Fibroblast of mammary gland (primary cell): ENCODE measurements at places on chromosomes 12 and 14.

DNA sequence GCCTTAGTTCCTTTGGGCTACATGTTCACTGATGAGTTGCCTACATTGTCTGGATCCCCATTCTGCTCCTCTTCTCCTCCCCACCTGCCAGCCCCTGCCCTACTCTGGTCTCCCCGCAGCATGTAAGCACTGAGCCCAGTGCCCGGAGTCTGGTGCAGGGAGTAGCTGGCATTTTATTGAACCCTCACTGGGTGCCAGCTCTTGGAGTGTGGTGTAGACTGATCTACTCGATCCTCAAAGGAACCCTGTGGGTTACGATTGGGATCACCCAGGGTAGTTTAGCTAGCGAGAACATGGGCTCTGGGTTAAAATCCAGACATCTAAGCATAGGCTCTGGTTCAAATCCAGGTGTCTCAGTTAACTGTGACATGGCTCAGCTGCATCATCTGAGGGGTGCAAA lies 8.3 kb upstream of the SERPINA6 start:
- DNase-seq, result no peak

GRCh38 chr12:6685814-6686213 lies 3.4 kb downstream of the ZNF384 start:
- DNase-seq, result no peak

DNA sequence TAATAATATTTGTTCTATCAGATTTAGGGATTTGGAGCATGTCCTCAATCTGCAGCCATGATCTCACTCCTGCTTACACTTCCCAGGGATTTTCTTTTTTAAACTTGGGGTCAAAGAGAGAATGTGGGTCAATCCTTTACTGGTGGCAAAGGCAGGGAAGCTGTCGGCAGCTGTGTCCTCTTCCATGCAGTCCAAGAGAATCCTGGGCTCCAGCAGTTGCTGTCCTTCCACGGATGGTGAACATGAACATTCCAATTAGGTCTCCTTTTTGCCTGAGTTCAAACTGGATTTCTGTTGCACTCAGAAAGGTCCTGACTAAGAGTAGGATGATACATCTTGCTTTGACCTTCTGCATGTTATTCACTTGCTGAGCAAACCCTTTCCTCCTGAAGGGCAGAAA lies 73.9 kb downstream of the ARL6IP4 start:
- DNase-seq, result no peak

- peak; percentile 77 for DNase-seq
Measured at GRCh38 chr12:78928200-78929074, 63.9 kb downstream of the SYT1 start.

DNA sequence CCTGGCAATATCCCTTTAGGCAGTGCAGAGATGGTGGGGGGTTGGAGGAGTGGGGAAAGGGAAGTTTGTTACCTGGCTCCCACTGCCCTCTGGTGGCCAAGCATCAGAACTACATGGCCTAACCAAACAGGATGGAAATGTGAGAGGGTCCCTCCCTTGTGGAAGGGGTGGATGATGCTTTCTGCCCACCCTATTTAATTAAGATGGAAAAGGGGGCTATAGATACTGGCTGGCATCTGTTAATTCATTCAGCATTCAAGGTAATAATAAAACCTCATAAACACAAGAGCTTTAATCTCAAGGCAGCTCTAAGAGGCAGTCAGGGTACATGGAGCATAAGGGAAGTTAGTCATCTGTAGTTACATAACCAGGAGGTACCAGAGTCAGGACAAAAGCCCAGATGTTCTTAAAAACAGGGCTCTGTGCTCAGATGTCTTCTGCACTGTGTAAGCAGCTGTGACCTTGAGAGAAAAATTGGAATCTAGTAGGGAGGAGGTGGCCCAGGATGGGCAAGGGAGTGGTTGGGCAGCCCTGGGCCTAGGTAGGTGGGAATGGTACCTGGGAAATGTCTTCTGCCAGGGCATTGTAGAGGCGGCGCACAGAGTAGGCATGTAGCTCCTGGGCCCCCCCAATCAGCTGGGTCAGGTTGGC lies 4.6 kb downstream of the AP1G2 start:
- DNase-seq, result peak; percentile 56

DNA sequence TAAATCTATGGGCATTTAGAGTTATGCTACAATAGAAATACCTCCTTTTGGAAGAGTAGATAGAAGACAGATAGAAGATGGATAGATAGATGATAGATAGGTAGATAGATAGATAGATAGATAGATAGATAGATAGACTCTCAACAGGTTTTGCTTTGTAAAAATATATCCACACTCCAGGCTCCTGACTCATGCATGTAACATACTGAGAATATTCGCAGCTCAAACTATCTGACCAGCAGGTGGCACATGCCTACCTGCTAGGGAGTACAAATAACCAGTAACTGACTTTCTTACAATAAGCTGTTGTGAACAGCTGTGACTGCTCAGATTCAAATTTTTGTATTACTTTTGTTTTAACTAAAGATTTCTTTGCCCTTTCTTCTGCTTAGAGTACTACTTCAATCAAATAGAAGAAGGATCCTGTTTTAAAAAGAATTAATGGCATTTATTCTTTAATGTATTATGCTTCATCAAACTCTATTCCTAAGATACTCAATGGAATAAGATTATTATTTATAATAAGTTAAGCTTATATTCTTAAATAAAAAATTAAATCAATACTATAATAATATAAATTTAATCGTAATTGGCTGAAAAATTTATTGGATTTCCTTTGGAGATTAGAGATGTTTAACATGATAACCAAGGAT lies 15.8 kb upstream of the CPNE8 start:
- peak; percentile 72 for DNase-seq

DNA sequence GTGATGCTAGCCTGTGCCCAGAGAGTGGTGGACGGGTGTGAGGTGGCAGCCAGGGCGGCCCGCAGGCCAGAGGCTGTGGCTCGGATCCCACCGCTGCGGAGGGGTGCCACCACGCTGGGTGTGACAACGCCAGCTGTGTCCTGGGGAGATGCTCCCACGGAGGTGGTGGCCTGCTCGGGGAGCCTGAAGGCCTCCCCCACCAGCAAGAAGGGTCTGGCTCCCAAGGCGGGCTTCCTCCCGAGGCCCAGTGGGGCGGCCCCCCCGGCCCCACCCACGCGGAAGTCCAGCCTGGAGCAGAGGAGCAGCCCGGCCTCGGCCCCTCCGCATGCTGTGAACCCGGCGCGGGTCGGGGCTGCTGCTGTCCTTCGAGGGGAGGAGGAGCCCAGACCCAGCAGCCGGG lies 38.2 kb downstream of the KIF26A start:
- no peak for DNase-seq

- DNase-seq, result no peak
Measured at GRCh38 chr12:132185705-132186104, 41.4 kb downstream of the NOC4L start.

DNA sequence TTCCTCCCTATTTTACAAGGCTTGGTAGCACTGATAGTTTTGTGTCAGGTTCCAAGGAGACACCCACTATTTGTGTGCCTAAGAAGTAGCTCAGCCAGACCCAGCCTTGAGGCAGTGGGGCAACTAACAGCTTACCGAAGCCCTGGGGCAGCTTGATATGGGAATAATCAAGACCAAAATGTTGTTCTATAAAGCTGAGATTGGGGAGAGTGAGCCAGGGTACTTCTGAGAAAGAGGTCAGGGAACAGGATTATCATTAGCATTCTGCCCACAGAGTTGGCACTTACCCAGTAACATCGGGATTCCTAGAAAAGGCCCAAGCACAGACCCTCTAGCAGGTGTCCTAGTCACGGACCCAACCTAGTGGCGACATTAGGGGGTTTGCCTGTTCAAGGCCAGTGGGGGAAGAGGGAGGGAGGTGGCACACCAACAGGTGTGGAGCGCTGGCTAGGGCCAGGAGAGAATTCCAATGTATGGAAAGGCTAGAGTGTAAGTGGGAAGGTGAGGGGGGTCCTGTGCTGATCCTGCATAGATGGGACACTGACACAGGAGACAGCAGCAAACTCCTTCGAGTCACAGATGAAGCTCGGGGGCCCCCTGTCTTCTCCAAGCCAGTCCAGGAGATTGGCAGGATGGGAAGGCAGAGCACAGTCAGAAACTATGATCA lies 4.9 kb downstream of the PPP1R3E start:
- DNase-seq, result no peak

DNA sequence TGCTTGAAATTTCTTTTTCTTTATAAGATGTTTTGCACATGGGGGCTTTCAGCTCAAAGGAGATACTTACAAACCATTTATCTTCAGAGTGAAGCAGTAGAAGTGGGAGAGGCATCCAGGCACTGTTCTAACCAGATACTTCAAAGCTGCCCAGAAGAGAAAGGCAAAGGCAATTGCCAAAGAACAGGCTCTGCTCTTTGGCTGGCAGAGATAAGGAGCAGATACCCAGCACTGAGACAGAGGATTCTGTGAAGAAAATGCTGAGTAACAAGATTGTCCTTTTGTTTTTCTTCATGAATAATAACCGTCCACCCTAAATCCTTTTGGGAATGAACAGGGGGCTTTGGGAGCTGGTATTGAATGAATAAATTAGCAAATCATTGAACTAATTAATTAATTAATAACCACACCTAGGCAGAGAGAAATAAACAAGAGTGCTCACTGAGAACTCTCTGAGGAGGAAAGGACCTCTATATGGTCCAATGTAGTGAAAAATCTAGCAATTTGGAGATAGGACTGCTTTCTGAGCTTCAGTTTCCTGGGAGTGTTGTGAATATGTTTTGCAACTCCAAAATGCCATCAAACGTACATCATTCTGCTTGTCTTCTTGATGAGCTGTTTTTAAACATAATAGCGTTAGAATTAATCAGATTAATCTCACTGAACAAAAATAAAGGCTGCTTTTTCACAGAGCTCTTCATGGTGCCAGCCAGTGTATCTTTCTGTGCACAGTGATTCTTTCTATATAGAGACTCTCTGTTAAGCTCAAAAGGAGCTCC lies 192.8 kb upstream of the AMIGO2 start:
- DNase-seq, result peak; percentile 19

DNA sequence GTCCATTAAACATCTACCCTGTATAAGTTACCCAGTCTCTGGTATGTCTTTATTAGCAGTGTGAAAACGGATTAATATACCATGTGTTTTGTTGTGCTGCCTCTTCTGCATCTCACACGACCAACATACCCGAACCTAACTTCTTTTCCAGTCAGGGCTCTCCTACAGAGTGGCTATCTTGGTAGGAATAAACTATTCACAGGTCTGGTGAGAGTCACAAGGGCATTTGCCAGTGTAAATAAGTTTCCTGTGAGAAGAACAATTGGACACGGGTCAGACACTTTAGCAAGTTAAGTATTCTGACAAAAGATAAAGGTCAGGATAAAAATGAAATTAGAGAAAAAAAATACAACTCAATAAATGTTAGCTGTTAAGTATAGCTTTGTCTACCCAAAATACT lies 60.9 kb downstream of the MYF5 start:
- DNase-seq, result no peak

GRCh38 chr14:66066981-66067776 lies 419.0 kb upstream of the CCDC196 start:
- DNase-seq, result peak; percentile 34

- no peak for DNase-seq
Measured at GRCh38 chr12:76421046-76421445, 72.8 kb upstream of the BBS10 start.

- DNase-seq, result no peak
Measured at GRCh38 chr14:22865424-22866405, 5.8 kb upstream of the LRP10 start.

GRCh38 chr14:60647837-60648248 lies 1.4 kb downstream of the SIX1 start:
- DNase-seq, result no peak

DNA sequence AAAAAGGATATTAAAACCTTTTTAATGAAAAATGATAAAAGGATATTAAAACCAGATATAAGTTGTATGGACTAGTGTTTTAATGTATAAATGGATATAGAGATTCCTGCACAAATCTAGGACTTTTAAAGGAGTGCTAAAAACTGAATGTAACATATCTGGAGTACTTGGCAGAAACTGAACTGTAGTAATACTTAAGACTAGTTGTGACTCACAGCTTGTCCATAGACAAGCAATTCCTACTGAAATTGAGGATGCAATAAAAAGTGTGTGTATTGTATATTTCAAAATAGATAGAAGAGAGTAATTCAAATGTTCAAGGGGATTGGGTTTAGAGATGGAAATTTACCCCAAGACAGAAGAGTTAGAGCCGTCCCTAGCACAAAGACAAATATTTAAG lies 59.6 kb downstream of the FBXO33 start:
- DNase-seq, result peak; percentile 72

DNA sequence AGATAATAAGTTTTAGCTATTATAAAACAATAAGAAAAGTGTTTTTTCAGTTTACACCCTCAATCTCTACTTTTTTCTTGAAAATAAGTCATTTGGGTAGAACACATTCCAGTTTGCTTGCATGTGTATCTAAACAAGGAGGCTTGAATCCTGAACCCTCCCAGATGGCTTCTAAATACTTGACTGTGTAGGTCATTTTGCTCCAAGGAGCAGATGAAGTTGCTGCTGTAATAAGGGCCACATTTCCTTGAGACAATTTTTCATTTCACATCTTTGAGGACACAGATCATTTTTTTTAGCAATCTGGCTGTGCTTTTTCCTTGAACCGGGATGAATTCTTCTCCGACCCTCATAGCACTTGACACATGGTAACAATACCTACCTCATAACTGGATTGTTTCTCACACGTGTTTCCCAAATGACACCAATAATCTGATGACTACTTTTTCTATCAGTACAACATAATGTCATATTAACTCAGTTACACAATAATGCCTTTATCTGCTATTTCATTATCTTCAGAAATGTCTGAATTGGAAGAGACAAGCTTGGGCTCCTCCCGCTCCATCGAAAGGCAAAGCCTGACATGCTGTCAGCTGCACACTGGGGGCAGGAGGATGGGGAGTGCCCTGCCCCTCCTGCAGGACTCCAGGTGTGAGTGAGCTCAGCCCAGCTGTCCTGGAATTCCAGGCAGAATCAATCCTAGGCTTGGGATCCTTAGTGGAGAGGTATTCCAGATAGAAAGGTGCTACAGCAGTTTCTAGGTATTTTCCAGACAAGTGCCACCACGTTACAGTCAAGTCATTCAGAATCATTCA lies 30.9 kb downstream of the GPHB5 start:
- DNase-seq, result peak; percentile 23

- peak; percentile 94 for DNase-seq
Measured at GRCh38 chr12:21852251-21852650, 77.7 kb upstream of the KCNJ8 start.

DNA sequence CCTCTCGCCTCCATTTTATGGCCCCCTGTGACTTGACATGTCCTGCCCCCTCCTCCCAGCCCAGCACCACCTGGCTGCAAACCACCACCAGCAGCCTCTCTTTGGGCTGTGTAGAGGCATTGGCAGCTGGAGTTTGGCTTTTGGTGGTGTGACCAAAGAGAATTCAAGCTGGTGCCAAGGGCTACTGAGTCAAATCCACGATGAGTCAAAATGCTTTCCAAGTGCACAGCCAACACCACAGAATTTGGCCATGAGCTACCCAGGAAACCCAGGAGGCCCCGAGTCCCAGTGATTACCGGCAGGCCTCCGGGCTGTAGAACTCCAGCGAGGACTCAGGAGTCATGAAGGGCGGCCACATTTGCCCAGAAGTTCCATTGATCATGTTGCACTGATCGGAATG lies 53.8 kb downstream of the SCARB1 start:
- DNase-seq, result peak; percentile 70

- no peak for DNase-seq
Measured at GRCh38 chr12:68237619-68238018, 12.0 kb upstream of the IL26 start.

GRCh38 chr14:70771781-70772212 lies 37.5 kb downstream of the MAP3K9 start:
- no peak for DNase-seq
